ENCODE measurements at places on chromosomes 4 and X. TPM values are rescaled to one million over a fixed set of nuclear protein-coding genes. Genes with fewer than 3 reads are reported as not detected.
A peak's percentile ranks its signal among the peaks of the same experiment; 100 is the strongest.

GRCh38 chrX:110318664-110318968, 731 bp upstream of the AMMECR1 start:
- no peaks in the 10 kb centered on the region for H3K4me1 ChIP-seq
- H3K4me3 ChIP-seq, result peak overlapping the region; percentile 69
- H3K36me3 ChIP-seq, result no peaks in the 10 kb centered on the region
- DNase-seq, result no peak

ZCCHC12 gene
- total RNA-seq, result not detected

DNA sequence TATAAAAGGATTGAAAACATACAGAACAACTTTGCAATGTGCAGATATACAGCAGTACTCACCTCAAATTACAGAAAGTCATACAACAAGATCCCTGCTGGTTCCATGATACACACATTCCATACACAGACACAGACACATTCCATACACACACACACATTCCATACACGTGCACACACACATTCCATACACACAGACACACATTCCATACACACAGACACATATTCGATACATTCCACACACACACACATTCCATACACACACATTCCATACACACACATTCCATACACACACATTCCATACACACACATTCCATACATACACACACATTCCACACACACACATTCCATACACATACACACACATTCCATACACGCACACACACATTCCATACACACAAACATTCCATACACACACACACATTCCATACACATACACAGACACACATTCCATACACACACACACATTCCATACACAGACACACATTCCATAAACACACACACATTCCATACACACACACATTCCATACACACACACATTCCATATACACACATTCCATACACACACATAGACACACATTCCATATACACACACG, 13.7 kb downstream of the LINC00632 start:
- DNase-seq, result no peak
- H3K4me1 ChIP-seq, result no peaks in the 10 kb centered on the region
- no peaks in the 10 kb centered on the region for H3K27me3 ChIP-seq
- no peak overlapping the region for H3K27ac ChIP-seq
- no peaks in the 10 kb centered on the region for H3K36me3 ChIP-seq

GRCh38 chr4:70747874-70748273, 26.1 kb downstream of the RUFY3 start:
- no peak overlapping the region for H3K4me3 ChIP-seq
- H3K27me3 ChIP-seq, result no peaks in the 10 kb centered on the region
- H3K4me1 ChIP-seq, result no peaks in the 10 kb centered on the region
- DNase-seq, result no peak
- H3K36me3 ChIP-seq, result no peaks in the 10 kb centered on the region
- H3K27ac ChIP-seq, result no peak overlapping the region

DCAF4L1 gene
- 0.29 TPM for total RNA-seq

TMEM255A gene
- 1.3 TPM for total RNA-seq

- peaks cover 12% of the 10 kb centered on the region for H3K4me1 ChIP-seq
- DNase-seq, result no peak
- H3K27me3 ChIP-seq, result no peaks in the 10 kb centered on the region
- H3K36me3 ChIP-seq, result no peaks in the 10 kb centered on the region
- no peak overlapping the region for H3K4me3 ChIP-seq
- no peak overlapping the region for H3K27ac ChIP-seq
Observed at GRCh38 chr4:24783506-24783905, 11.9 kb upstream of the SOD3 start.

CENPVL1 gene
- total RNA-seq, result not detected

DNA sequence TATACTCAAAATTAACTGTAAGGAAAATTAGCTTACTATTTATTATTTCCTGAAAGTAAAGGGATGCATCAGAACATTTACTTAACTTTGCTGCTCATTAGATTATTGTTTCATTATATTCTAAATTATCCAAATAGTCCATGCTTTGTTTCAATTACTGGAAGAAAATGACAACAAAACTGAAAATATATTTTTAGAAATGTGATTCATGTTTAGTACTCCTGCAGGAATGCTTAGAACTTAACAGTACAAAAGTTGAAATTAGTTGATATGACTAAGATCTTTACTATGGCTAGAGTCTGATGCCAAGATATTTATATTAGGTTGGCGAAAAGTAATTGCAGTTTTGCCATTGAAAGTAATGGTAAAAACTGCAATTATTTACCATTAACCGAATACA, 660.5 kb upstream of the PABPC4L start:
- H3K27ac ChIP-seq, result no peak overlapping the region
- no peak for DNase-seq
- no peaks in the 10 kb centered on the region for H3K4me1 ChIP-seq
- H3K27me3 ChIP-seq, result no peaks in the 10 kb centered on the region
- no peak overlapping the region for H3K4me3 ChIP-seq
- H3K36me3 ChIP-seq, result no peaks in the 10 kb centered on the region

DNA sequence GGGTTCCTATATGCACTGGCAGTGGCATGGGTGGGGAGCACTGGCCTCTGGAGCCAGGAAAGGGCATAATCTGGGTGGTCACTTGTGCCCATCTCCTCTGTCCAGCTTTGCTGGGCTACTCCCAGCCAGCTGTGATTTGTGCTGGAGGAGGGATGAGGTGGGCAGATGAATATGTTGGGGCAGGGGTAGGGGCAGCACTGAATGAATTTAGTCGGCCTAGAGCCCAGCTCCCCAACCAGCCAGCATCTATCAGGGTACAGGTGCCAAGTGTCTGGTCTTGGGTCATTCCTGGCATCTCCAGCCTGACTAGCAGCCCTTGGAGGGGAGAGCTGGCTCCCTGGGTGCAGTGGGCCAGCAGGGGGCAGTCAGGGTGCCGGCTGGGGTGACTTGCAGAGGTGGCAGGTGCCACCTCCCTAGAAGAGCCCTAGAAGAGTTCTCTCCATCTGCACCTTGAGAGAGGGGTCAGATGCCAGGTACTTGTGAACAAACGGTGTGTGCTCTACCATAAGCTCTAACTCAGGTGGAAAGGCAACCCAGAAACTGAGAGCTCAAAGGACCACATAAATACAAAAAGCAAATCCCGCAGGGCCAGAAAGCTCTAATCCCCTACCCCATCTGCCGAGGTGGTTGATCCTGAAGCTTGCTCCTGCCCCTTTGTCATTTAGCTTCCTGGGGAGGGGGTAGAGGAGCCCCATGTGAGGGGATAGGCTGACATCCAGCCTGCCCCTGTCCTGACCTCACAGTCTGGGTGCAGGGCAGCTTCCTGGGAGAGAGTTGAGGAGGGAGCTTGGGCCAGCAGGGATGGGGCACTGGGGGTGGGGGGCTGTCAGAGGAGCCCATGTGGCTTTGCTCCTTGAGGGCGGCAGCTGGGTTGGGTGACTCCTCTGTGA, 2.2 kb downstream of the SORCS2 start:
- no peak overlapping the region for H3K27ac ChIP-seq
- H3K4me1 ChIP-seq, result peaks cover 6% of the 10 kb centered on the region
- H3K27me3 ChIP-seq, result no peaks in the 10 kb centered on the region
- no peak overlapping the region for H3K4me3 ChIP-seq
- no peaks in the 10 kb centered on the region for H3K36me3 ChIP-seq

GUCY2F gene
- not detected for total RNA-seq

DNAAF6 gene
- total RNA-seq, result not detected

DNA sequence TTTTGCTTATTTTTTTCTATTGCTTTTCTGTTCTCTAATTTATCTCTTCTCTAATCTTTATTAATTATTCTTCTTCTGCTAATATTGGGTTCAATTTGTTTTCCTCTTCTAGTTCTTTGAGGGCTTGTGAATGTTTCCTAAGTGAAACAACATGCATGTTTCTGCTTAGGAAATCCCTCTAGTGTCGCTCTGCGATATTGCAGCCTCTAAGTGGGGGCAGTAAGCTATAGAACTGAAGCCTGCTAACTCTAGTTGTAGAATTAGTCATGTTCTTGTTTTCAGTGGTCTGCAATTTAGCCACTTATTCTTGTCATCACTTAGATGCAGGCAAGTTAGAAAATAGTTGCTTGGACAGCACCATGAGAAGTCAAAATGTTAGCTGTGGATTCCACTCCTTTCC, 222.6 kb downstream of the SPIN4 start:
- no peaks in the 10 kb centered on the region for H3K27me3 ChIP-seq
- H3K27ac ChIP-seq, result no peak overlapping the region
- no peak for DNase-seq
- H3K4me3 ChIP-seq, result no peak overlapping the region
- no peaks in the 10 kb centered on the region for H3K4me1 ChIP-seq
- no peaks in the 10 kb centered on the region for H3K36me3 ChIP-seq

- no peaks in the 10 kb centered on the region for H3K4me1 ChIP-seq
- H3K27me3 ChIP-seq, result peaks cover 47% of the 10 kb centered on the region
Observed at GRCh38 chrX:135009057-135009610, 13.2 kb downstream of the RTL8B start.

USP17L29 gene
- total RNA-seq, result not detected

GRCh38 chrX:116781926-116782325, 319.1 kb upstream of the CT83 start:
- H3K27me3 ChIP-seq, result no peaks in the 10 kb centered on the region
- DNase-seq, result no peak
- no peak overlapping the region for H3K4me3 ChIP-seq
- H3K36me3 ChIP-seq, result no peaks in the 10 kb centered on the region
- no peaks in the 10 kb centered on the region for H3K4me1 ChIP-seq
- no peak overlapping the region for H3K27ac ChIP-seq

GRCh38 chrX:108022491-108023089, 22.3 kb upstream of the VSIG1 start:
- no peak overlapping the region for H3K4me3 ChIP-seq
- H3K4me1 ChIP-seq, result no peaks in the 10 kb centered on the region
- no peak for DNase-seq
- H3K36me3 ChIP-seq, result no peaks in the 10 kb centered on the region
- H3K27ac ChIP-seq, result no peak overlapping the region
- no peaks in the 10 kb centered on the region for H3K27me3 ChIP-seq

GRCh38 chr4:52983563-52984303, 121.6 kb downstream of the RASL11B start:
- H3K4me3 ChIP-seq, result no peak overlapping the region
- H3K4me1 ChIP-seq, result no peaks in the 10 kb centered on the region
- no peaks in the 10 kb centered on the region for H3K27me3 ChIP-seq
- no peak for DNase-seq
- no peak overlapping the region for H3K27ac ChIP-seq

- no peaks in the 10 kb centered on the region for H3K4me1 ChIP-seq
- no peak overlapping the region for H3K4me3 ChIP-seq
- no peak overlapping the region for H3K27ac ChIP-seq
- no peaks in the 10 kb centered on the region for H3K36me3 ChIP-seq
- H3K27me3 ChIP-seq, result no peaks in the 10 kb centered on the region
Observed at GRCh38 chr4:11098461-11098860, 330.2 kb downstream of the HS3ST1 start.

GRCh38 chrX:154441564-154441963, 2.4 kb upstream of the FAM50A start:
- H3K4me1 ChIP-seq, result no peaks in the 10 kb centered on the region
- H3K4me3 ChIP-seq, result no peak overlapping the region
- H3K27ac ChIP-seq, result peak overlapping the region; percentile 33
- H3K27me3 ChIP-seq, result peaks cover 51% of the 10 kb centered on the region
- H3K36me3 ChIP-seq, result no peaks in the 10 kb centered on the region

DNA sequence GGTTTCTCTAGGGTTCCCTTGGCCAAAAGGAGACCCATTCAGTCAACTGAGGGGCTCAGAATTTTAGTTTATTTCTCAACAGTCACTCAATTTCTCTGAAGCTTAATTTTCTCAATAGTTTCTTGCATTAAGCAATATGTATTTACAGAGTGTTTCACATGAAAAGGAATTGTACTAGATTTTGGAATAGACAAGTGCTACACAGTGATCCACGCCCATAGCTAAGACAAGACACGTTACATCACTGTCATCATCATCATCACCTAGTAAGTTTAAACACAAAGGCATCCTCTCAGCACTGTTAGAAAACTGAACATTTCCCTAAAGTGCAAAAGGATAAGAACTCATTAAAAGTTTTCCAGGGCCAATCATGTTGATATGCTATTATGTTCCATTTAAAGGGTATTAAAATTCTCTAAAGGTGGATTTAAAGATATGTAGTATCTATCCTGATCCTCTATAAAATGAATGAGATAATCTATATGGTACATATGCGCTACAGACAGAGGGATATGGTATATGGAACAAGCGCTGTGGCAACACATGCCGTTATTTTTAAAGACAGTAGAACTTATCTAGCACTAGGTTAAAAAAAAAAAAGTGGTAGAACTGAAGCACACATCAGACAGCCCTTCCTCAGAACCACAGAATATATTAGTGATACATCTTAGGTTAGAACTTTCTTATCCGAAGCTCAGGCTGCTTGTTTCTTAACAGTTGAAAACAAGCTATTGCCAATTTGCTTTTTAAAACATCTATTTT, 12.1 kb downstream of the PPA2 start:
- no peaks in the 10 kb centered on the region for H3K27me3 ChIP-seq
- H3K27ac ChIP-seq, result no peak overlapping the region
- H3K36me3 ChIP-seq, result no peaks in the 10 kb centered on the region

DNA sequence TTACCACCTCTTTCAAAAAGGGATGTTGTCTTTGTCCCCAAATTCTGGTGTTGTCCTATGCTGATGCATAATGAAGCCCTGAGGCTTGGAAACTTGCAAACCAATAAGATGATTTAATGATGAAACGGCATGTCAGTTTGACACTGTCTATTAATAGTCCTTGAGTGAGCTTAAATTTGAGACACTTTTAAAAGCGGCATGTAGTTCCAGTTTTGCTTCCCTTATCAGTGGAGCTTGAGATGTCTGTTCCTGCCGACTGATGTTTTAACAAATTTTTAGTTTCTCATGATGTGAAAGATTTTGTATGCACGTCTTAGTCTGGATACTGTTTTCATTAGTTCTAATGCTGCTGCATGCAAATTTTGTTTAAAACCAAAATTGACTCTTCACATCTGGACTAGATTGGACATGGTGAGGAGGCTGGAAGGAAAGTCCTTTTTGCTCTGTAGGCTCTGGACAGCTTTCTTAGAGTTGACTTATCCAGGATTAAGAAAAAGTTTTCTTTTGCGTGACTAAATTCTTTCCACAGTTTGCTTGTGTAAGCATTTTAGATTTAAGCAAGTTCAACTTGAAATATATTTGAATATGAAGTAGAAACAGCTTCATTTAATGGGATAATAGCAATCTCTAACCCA, 11.7 kb downstream of the C1GALT1C1 start:
- no peaks in the 10 kb centered on the region for H3K4me1 ChIP-seq
- H3K4me3 ChIP-seq, result no peak overlapping the region
- no peak for DNase-seq
- H3K27me3 ChIP-seq, result no peaks in the 10 kb centered on the region
- H3K36me3 ChIP-seq, result no peaks in the 10 kb centered on the region

- DNase-seq, result no peak
- no peak overlapping the region for H3K4me3 ChIP-seq
- no peak overlapping the region for H3K27ac ChIP-seq
- no peaks in the 10 kb centered on the region for H3K27me3 ChIP-seq
Observed at GRCh38 chrX:46485897-46486296, 59.3 kb downstream of the ZNF674 start.

- H3K36me3 ChIP-seq, result no peaks in the 10 kb centered on the region
- H3K27me3 ChIP-seq, result peaks cover 11% of the 10 kb centered on the region
- no peak for DNase-seq
- H3K4me1 ChIP-seq, result no peaks in the 10 kb centered on the region
- no peak overlapping the region for H3K27ac ChIP-seq
- H3K4me3 ChIP-seq, result no peak overlapping the region
Observed at GRCh38 chr4:111806331-111806730, 338.9 kb upstream of the FAM241A start.

GRCh38 chr4:48147621-48148020, 13.6 kb upstream of the TXK start:
- H3K4me3 ChIP-seq, result no peak overlapping the region
- H3K36me3 ChIP-seq, result no peaks in the 10 kb centered on the region
- no peaks in the 10 kb centered on the region for H3K4me1 ChIP-seq
- no peak overlapping the region for H3K27ac ChIP-seq
- no peaks in the 10 kb centered on the region for H3K27me3 ChIP-seq
